ENCODE measurements at places on chromosomes 16 and 17.

DNA sequence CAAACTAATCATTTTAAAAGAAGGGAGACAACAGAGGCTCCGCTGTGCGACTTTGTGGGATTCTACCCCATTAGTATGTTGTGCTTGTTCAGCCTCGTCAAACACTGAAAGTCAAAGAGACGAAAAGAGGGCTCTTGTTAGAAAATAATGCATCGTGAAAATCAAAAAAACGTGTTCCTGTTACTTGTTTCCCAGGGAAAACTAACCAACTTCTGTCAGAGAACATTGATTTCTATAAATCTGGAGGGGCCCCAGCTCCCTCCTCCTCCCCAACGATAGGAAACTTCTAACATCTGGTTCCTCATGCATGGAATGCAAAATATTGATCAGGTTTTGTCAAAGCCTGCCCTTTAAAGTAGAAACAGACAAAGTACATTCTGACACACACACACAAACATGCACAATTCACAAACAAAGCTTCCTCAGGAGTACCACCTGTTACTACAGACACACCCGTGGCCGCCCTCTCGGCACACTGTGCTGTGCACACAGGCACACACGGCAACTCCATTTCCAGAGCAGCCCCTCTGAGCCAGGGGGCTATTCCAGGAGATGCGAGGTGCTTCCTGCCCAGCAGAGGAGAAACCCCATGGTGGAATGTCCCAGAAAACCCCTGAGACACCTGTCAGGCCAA, 151.3 kb downstream of the ZFHX3 start:
- no peak for DNase-seq

- DNase-seq: no peak
Observed at GRCh38 chr17:7095625-7096024, 15.6 kb upstream of the CLEC10A start.

GRCh38 chr16:7755347-7755882, 422.8 kb downstream of the RBFOX1 start:
- no peak for DNase-seq

DNA sequence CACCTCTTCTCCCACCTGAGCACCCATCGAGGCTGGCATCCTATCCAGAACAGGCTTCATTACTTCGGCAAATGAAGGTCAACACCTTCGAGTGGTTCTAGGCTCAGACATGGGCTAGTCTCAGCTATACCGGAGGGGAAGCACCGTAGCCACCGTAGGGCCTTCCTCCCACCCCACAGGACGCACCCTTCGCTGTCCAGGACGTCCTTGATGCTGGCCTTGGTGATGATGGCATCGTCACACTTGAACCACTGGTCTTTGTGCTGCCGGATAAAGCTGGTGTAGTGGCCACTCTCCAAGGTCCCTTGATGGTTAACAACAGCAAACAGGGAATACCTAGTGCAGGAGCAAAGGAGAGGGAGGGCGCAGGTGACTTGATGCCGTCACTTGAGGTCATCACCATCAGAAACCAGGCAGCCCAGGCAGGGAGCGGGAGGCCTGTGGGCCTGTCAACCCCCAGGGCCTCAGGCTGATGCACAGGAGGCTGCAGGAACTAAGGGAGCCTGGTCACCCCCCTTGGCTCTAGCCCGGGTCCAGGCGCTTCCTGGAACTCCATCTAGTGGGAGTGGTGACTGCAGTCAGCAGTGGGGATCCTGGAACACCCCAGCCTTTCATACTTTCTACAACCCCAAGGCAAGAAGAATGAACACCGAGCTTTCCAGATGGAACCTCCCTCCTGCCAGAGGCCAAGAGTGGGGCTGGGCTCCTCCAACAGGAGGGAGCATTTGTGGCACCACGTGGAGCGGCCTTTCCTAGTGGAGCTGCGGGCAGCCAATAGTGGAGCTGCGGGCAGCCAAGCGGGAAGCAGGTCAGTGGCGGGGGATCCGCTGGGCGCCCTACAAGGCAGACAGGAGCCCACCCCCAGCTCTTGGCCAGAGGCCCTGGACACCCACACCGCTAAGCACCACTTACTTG, 38.5 kb downstream of the USP22 start:
- DNase-seq: no peak

GRCh38 chr17:29588562-29589411, 661 bp downstream of the GIT1 start:
- DNase-seq: no peak

DNA sequence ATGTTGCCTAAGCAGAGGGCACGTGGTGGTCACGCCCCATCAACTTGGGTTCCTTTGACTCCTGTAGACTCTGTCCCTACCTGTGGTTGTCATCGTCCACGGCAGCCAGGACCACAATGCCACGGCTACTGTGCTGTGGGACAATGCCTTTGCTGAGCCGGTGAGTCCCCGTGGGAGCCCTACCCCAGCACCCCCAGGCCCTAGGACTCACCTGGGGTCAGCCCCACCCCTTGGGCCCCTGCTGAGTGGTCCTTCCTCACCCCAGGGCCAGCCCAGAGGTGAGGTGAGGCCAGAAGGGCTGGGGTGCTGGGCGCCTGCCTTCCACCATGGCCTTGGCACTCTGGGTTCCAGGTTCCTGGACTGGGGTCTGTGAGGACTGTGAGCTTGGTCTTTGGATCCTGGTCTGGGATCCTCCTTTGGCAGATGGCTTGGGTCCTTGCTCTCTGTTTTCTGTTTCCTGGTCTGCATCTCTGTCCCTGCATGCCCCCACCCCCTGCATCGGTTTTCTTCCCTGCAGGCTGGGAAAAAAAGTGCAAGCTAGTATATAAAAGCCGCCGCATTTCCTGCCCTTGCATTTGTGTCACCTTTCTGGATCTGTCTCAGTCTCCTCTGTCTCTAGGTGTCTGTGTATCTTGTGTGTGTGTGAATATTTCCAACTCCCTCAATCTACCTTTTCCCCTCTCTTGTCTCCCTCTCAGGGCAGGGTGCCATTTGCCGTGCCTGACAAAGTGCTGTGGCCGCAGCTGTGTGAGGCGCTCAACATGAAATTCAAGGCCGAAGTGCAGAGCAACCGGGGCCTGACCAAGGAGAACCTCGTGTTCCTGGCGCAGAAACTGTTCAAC, 17.5 kb downstream of the STAT5A start:
- DNase-seq: no peak

- no peak for DNase-seq
Observed at GRCh38 chr16:47079860-47080259, 63.9 kb downstream of the NETO2 start.

GRCh38 chr17:48438516-48439061, 8.6 kb upstream of the SKAP1 start:
- DNase-seq: no peak

- DNase-seq: no peak
Observed at GRCh38 chr17:67974185-67974584, 22.1 kb downstream of the C17orf58 start.

- DNase-seq: no peak
Observed at GRCh38 chr17:10144456-10144855, 54.0 kb downstream of the GAS7 start.

- DNase-seq: no peak
Observed at GRCh38 chr16:23306199-23307100, 4.3 kb downstream of the SCNN1B start.

- DNase-seq: no peak
Observed at GRCh38 chr16:49458656-49459445, 85.2 kb downstream of the C16orf78 start.

DNA sequence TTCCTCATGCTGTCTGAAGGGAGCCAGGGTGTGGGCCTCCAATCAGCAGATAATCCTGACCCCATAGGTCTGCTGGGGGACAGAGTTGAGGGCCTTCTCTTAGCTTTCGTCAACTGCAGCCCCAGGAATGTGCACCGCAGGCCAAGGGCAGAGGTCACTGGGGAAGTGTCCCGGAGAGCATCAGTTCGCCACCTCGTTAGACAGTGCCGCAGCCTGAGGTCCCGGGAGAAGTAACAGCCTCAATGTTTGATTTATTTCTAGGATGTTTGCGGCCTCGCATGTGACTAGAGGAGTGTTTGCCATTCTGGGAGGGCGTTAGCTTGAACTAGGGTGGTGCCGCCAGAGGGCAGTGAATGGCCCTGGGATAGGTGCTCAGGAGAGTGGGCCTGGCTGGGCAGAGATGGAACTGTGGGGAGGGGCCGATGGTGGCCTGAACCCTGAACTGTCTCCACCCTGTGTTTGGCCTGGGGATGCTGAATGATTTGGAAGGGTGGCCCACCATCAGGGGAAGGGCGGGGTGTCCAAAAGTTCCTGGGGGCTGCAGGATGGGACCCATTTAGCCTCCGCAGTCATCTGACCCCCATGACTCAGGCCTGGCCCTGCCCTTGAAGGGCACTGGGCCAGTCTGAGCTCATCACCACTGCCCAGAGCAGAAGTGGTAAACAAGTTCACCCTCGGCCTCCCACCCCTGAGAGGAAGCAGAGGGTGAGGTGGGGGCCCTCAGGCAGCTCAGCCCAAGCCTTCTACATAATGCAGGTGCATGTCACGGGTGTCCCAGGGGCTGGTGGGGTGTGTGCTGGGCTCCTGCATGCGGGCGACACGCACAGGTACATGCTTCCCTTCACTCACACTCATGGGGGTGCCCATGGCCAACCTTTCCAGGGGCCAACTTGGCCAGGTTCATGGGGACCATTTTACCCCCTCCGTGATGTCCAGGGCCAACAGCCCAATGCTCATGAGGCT, 12.4 kb upstream of the TAC4 start:
- DNase-seq: no peak

GRCh38 chr16:80023865-80024264, 423.3 kb upstream of the MAF start:
- no peak for DNase-seq

- no peak for DNase-seq
Observed at GRCh38 chr17:50474523-50474922, 4.1 kb upstream of the RSAD1 start.

DNA sequence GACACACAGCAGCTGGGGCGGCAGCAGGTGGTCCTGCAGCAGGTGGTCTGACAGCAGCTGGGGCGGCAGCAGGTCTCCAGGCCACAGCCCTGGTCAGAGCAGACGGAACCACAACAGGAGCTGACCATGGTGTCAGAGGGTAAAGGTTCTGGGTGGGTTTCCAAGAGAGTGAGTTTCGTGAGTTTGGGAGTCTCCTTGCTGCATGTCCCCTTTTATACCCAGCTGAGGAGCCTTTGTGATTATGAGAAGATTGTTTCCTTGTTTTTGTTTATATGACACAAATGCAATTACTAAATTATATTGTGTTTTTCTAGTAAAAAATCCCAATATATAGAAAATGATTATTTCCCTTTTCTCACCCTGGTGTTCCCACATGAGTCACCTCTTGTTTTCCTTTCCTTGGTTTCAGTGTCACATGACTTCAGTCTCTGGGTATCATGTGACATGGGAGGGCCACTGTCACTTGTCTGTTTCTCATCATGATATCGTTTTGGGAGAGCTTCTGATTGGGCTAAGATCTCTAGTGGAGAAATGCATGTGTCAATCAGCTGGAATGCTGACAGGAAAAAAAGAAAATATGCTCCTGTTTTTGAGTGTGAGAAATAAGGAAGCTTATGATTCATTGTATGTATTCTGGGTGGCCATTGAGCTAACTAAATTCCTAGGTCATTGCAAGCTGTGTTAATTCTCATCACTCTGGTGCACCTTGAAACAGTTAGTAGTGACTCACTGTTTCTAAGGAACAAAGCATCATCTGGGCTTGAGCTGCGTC, at the start of gene KRTAP4-6:
KRTAP4-6 (minus strand) TSS at position 185 of the 772 bp plus-strand sequence; CDS start at position 128, 57 bp downstream.
- DNase-seq: no peak

DNA sequence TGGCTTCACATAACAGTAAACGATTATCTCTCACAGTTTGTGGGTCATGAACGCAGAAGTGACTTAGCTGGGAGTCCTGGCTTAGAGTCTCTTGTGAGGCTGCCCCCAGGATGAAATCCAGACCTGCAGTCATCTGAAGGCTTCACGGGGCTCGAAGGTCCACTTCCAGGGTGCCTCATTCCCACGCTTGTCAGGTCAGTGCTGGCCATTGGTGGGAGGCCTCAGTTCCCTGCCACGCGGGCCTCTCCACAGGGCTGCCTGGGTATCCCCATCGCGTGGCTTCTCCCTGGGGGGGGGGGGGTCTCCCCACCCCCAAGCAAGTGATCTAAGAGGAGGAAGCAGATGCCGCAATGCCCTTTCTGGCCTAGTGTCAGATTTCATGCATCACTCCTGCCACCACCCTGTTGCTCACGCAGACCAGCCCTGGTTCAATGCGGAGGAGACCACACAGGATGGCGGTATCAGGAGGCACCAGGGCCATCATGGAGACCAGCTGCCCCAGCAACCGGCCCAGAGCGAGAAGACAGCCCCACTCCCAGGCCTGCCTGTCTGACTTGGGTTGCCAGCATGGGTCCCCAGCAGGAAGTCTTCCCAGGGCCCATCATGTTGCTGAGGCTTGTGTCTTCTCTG, 77.3 kb upstream of the CDH5 start:
- DNase-seq: no peak

GRCh38 chr16:50204453-50205108, 51.5 kb downstream of the TENT4B start:
- no peak for DNase-seq

DNA sequence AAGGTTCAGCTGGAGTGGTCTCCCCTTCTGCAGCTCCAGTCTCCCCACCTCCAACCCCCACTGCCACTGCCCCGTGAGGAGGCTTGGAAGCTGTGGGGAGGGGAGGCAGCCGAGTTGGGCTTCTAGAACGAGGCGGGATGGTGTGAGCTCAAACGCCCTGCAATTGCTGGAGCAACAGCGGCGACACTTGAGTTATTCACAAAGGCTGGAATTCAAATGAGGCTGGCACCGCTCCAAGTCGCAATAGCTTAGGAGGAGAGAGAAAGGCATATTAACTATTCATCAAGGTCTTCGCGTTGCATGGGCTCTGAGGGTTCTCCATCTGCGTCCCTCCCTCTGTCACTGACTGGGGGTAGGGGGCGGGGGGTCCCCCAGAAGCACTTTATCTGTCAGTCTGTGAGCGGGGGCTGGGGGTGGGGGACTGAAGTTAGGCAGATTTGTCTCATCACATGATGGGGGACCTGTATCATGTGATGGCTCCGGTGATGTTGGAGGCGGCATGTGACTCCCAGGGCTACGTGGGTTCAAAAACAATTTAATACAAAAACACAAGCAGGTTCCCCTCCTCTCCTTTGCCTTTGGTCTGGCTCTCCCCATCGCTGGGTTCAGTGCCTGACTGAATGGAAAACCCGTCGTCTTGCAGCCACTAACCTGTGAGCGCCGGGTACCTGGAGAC, 70.5 kb downstream of the RBBP6 start:
- no peak for DNase-seq

- no peak for DNase-seq
Observed at GRCh38 chr17:72053449-72053848, 67.4 kb upstream of the SOX9 start.

- no peak for DNase-seq
Observed at GRCh38 chr17:34442387-34443111, 79.5 kb upstream of the CCL1 start.

DNA sequence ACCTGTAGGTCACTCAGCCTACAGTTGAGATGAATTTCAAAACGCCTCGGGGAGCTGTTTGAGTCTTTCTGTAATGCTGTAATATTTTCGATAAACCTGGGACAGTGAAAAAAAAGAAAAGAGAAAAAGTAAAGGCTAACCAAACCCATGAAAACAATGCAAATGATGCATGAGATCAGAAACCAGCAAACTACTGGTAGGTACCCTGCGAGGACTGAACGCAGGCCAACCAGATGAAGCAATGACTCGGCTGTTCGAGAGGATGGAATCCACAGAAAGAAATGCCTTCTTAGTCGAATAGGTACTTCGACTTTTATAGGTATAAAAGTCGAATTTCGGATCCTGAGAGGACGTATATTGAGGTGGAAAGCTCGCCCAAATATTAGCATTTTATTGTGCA, 509 bp upstream of the ATAD5 start:
- no peak for DNase-seq

Measured in stimulated activated CD8-positive, alpha-beta memory T cell treated with anti-CD3 and anti-CD28 coated beads, Interleukin-4, amount 100 ng/mL, for 24 hours (primary cell).